ENCODE measurements at places on chromosomes 2 and 18.

DNA sequence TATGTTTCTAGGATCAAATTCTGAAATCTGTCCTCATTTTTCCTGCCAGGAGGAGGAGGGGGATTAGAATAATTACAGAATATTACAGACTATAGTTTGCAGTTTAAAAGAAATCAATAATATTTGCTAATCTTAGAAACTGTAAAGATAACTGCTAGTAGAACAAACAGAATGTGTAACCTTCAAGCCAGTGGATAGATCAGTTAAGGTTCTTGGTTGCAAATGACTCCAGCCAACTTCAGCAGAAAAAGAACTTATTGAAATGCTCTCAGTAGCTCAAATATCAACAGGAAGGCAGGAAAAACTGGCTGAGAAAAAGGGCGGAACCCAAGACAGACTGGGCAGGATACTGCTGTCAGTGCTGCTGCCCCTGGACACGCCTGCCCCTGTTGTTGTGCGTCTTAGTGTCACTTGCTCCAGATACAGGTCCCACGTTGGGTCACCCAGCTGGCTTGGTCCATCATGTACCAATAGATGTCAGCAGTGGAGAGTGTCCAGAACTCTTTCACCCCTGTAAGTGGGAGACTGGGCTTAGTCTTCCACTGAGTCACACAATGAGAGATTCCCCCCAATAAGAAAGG, 10.2 kb downstream of the NMUR1 start:
- DNase-seq, result no peak

- DNase-seq, result no peak
Measured at GRCh38 chr18:48455555-48456478, 46.6 kb upstream of the ZBTB7C start.

DNA sequence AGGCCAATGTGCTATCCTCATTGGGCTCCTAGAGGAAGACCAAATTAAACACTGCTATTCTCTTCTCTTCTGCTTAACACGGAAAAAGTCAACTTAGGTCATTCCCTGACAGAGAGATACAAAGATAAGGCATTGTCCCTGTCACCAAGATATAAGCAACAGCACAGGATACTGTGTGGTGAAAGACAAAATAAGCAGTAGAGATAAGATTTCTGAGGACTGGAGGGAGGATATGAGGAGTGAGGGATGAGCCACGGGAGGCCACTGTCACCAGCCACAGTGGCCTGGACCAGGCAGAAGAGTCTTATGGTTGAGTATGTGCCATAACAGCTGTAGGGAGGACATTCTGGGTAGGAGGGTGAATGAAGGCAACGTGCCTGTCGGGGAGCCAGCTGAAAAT, 54.4 kb upstream of the SLC14A2 start:
- DNase-seq, result no peak

DNA sequence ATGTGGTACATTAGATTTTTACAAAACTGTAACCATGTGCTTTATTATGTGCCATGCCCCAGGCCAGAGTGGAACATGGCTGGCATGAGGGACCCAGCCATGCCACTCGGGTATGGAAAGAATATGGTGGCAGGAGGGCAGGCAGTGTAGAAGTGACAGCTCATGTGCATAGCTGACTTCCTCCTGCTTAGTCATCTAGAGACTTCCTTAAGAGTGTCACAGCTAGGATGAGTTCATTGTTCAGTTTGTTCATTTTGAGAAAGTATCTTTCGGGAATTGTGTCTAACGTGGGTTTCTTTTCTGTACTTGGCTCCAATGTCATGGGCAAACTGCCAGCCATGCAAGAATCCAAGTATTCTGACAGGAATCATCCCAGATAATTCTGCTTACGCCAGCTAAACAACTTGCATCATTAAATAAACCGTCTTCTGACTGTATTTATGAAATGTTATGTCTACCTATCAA, 94.3 kb upstream of the ITGB6 start:
- no peak for DNase-seq

DNA sequence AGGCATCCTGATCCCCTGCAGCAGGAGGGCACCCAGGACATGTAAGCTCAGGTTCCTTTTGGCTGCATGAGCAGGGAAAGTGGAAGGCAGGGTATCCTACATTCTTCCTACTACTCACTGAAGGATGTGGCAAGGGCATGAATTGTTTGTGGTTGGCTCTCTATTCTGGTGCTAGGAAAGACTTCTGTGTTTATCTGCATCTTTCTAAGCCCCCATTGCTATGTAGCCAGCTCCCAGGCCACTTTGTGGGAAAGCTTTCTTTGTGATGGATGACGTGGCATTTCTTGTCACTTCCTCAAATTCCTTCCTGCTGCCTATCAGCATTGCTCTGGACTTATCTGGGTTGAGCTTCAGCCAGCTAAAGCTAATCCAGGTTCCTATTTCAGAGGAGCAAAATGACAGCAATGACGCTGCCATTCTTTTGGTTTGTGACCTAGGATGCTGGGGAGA, 46.2 kb downstream of the MEIS1 start:
- DNase-seq, result no peak

- no peak for DNase-seq
Measured at GRCh38 chr2:136075476-136075875, 42.5 kb downstream of the CXCR4 start.

DNA sequence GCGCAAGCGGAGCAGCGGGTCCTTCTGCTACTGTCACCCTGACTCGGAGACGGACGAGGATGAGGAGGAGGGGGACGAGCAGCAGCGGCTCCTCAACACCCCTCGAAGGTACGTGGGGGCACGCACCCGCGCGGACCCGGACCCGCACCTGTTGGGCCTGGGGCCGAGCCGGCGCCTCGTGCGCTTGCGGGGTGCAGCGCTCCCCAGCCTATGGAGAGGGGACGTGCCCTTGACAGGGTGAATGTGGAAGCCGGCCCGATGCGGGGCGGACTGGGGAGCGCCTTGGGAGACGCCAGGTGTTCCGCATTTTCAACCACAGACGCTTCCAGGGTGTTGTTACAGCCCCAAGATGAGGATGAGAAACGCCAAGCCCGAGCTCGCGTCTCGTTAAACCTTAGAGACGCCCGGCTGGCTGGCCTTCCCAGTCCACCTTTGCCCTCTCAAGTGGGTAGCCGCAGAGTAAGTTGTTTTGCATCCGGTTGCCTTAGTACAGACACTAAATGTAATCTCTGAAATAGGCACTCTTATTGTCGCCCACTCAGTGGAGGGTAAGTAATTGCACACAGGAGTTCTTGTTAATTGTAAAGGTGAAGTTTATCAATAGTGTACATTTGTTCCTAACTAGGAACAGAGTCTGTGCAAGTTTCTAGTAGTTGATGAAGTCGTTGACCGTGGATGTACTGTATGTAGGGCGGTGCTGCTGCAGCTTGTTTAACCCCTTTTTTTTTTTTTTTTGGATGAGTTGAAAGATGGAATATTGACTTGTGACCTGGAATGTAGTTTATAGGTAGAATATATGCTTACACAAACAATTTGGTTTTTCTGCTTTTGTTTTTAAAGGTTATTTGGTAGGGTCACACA, 815 bp downstream of the GMCL1 start:
- peak; percentile 39 for DNase-seq

- no peak for DNase-seq
Measured at GRCh38 chr2:178394859-178395258, 56.1 kb downstream of the PRKRA start.

GRCh38 chr18:9869715-9870430, 15.9 kb upstream of the TXNDC2 start:
- DNase-seq, result peak; percentile 25

- no peak for DNase-seq
Measured at GRCh38 chr18:44916429-44917207, 235.9 kb downstream of the SETBP1 start.

DNA sequence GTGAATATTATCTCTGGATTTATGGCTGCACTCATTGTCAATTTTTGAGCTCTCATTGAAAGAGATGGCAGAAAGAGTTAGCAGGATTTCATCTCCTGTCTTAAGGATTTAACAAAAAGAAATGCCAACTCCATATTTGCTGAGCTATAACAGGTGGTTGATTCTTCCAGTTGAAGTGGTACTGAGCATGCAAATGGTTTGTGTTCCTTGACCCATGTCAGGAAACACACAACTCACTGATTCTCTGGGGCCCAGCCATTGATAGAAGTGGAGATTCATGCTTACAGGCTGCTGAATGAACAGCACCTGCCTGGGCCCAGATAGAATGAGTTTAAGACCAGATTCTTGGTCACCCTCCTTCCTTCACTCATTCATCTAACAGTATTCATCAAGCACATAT, 128.8 kb downstream of the CERS6 start:
- DNase-seq, result no peak

- DNase-seq, result no peak
Measured at GRCh38 chr2:25954199-25954752, 28.0 kb downstream of the KIF3C start.

DNA sequence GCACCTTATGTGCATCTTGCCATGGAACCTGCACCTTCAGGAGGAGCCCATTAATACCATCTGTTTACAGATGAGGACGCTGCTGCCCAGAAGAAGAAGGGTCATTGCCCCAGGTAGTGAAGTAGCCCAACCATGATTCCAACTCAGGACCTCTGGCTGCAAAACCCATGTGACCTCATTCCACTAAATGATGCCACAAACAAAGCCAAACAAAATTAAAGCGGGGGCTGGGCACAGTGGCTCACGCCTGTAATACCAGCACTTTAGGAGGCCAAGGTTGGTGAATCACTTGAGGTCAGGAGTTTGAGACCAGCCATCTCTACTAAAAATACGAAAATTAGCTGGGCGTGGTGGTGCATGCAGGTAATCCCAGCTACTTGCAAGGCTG, 202.1 kb downstream of the EIPR1 start:
- no peak for DNase-seq

GRCh38 chr2:6812857-6813530, 52.7 kb downstream of the CMPK2 start:
- DNase-seq, result no peak
